ENCODE measurements at places on chromosomes 3 and 15.

DNA sequence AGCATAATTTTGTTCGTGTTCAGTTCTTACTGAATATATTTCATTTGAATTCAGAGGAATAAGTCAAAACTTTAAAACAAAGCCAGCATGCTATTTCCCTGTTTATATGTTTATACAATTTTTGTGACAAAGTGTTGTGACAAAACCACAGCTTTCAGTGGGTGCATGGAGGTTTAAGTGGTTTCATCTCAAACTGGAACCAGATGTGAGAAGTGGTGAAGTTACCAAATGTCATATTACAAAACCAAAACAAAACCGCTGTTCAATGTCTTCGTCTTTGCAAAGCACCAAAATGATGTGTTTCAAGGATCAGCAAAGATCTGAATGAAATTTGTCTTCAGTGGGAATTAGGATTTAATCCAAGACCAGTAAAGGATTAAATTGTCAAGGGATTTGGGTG lies 59.3 kb upstream of the OSTN start:
- DNase-seq: no peak

GRCh38 chr15:93719921-93720351 lies 511.4 kb upstream of the MCTP2 start:
- no peak for DNase-seq

GRCh38 chr3:49421890-49422378 lies 339 bp downstream of the AMT start:
- DNase-seq: no peak

- DNase-seq: peak; percentile 20
These were observed 455 bp upstream of the ABHD17C start for GRCh38 chr15:80694611-80695098.

DNA sequence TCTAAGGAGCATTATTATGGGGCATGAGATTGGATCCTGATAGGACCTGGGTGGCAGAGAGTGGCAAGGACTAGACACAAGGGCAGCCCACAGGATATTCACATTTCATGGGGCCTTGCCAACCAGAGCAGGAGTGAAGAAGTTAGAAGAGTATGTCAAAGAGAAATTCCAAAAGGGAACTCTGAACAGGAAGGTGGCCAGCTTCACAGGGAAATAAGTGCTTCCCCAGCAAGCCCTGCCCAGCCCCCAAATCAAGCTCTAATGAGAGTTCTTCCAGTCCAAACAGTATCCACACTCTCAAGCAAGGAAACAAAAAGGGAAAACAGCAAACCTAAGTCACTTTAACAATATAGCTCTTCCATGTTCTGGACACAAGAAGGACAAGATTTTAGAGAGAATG lies 130.2 kb upstream of the COL8A1 start:
- no peak for DNase-seq

GRCh38 chr3:66489581-66489980 lies 11.2 kb downstream of the LRIG1 start:
- DNase-seq: no peak

DNA sequence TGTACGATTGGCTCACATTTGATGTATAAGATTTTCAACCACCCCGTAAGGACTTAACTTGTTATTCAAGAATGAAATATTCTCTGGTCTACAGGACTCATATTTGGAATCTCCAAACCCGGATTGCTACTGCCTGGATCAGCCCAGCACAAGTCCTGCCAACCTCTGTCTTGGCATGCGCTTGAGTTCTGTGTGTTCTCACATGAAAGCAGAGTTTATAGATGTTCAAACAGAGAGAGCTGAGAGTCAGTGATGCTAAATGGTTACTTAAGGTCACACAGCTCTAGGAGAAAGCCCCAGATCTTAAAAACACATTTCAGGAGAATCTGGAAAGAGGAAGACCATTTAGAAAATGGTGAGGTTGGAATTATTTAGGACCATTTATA lies 268.0 kb upstream of the TBL1XR1 start:
- no peak for DNase-seq

GRCh38 chr3:140448001-140448400 lies 229.9 kb upstream of the TRIM42 start:
- no peak for DNase-seq

- DNase-seq: no peak
These were observed 55.8 kb upstream of the ZBTB38 start for GRCh38 chr3:141312354-141313092.

GRCh38 chr3:133038089-133038730 lies at the start of gene TMEM108:
Gene TMEM108, plus strand, starts transcription at chr3:133038391.
- peak; percentile 90 for DNase-seq

GRCh38 chr15:90638201-90638691 lies 78.9 kb upstream of the BLM start:
- DNase-seq: no peak

DNA sequence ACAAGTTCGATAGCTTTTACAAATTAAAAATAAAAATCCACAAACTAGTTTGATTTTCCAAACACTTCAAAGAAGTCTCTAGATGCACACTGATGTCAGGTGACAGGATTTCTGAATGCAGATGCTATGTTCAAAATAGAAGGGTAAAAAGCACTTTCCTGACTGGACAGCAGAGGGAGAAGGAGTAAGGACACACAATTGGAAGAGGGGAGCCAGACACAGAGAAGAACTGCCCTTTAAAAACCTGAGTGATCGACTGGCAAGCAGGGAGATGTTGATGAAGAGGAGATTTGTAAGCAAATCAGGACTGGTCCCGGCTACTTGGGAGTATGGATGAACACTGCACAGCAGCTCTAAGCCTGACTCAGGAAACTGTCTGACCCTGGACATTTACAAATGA lies 612.8 kb downstream of the MAGI1 start:
- no peak for DNase-seq

- DNase-seq: no peak
These were observed 5.6 kb downstream of the LINGO1 start for GRCh38 chr15:77627067-77627466.

GRCh38 chr3:183745300-183746098 lies 47.9 kb downstream of the YEATS2 start:
- no peak for DNase-seq

- DNase-seq: no peak
These were observed 12.1 kb downstream of the OSBPL10 start for GRCh38 chr3:31968927-31969418.

DNA sequence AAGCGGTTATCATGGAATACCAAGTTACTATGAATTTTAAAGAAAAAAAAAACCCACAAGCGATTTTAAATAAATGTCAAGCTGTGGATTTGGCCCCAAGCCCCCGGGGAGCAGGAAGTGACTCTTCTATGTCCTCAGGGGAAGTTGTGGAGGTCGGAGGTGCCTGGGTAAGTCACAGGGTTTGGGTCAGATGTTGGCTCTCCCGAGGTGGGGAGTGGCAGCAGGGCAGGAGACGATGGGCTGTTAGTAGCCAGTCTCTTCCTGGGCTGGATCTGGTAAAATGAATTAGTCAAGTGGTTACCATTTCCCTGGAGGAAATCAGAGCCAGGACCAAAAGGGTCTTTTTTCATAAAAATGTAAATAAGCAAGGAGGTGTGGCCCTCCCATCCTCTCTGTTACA lies 316.7 kb downstream of the TLE3 start:
- DNase-seq: no peak

GRCh38 chr3:120568598-120568997 lies 27.5 kb upstream of the NDUFB4 start:
- DNase-seq: no peak

DNA sequence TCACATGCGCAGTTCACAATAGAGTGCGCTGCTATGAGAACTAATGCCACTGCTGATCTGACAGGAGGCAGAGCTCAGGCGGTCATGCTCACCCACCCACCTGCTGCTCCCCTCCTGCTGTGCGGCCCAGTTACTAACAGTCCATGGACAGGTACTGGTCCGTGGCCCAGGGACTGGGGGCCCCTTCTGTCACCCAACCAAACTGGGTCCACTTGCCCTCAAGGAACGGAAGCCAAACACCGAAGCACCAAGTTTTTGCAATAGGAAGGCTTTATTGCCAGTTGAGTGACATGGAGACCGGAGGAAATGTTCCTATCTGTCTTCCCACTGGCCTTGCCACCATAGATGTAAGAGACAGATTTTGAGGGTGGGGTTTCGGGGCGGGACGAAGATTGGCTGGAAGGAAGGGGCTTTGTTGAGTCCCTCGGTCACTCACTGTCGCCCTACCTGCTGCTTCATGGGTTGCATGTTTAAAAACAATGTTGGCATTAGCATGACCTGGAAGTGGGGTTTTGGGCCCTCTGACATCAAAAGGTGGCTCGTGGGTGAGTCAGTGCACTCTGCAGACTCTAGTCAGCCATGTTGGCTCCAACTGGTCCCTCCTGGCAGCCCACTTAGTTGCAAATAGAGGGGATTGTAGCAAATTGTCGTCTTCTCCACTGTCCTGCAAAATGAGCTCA lies 141.0 kb downstream of the TJP1 start:
- DNase-seq: no peak

DNA sequence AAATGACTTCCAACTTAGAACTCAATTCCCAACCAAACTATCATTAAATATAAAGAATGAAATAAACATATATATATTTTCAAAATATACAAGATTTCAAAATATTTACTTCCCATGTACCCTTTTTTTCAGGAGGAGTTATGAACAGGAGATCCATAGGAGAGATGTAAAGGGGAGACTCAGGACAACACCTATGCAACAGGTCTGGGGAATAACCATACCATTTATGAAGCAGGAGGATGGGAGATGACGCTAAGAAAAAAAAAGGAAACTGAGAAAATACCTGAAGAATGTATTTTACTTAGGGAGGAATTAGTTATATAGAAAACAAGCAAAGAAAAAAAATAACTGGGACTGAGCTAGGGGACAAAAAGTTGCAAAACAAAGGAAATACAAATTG lies 23.8 kb downstream of the INTS14 start:
- no peak for DNase-seq

DNA sequence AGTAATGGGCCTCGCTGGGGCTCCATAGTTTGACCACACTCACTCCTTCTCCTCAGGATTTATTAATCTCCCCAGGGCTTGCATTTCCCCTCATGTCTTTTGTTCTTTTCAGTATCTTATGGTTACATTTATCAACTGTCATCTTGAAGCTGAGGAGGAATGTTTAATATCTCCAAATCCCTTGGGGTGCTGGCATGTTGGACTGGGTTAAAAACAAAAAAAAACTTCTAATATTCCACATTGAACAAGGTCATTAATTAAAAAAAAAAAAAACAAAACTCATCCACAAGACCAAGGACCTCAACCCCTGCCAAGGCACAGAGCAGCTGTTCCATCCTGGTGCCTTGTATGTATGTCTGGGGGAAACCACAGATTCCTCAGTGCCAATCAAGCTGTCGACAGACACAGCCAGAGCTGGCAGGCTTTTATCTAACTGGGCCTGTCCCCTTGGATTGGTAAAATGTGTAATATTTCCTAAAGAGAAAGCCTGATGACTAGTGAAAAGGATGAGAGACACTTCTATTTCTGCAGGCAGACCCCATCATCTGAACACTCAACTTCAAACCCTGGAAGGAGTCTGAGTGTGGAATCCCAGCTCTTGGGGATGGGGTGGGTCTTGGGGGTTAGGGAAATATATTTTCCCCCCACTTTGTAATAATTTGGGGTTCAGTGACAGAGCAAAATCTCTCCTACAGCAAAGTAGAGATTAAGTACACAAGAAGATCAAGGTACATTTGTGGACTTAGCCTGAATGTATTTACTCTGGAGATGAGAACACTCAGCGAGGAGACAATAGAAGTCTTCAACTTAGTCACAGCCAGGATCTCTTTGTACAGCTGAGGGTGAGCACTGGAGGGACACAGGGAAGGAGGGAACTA lies 69.1 kb downstream of the TTC23 start:
- DNase-seq: no peak

DNA sequence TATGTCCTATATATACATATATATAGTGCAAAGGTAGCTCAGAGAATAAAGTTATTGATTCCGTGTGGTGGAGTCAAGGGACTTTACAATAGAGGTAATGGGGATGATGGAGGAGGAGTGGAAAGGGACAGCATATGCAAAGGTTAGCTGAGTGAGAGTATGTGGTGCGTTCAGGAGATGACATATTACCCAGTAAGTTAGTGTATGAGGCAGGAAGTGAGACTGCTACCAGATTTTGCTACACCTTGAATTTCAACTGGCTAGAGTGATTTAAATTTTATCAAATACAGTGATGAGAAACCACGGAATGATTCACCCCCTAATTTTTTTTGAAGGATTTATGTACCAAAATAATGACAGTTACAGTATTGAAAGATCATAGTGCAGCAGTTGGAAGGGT lies 2.8 kb downstream of the ACTL6A start:
- DNase-seq: no peak

DNA sequence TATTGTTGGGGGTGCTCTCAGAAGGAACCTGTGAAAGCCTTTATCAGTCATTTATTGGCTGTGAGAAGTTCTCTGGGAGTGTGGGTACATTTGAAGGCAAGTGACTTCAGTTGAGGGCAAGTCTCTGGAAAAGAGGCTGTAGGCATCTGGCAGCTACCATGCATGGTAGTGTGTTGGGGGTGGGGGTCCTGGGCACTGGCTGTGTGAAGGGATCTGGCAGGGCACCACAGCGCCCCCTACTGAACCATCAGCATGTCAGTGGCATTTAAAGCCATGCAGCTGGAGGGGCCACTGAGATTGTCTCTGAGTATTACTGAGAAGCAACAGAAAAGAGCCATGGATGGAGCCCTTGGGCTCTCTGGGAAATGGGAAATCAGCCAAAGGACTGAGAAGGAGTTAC lies 30.6 kb downstream of the CRTAP start:
- no peak for DNase-seq

DNA sequence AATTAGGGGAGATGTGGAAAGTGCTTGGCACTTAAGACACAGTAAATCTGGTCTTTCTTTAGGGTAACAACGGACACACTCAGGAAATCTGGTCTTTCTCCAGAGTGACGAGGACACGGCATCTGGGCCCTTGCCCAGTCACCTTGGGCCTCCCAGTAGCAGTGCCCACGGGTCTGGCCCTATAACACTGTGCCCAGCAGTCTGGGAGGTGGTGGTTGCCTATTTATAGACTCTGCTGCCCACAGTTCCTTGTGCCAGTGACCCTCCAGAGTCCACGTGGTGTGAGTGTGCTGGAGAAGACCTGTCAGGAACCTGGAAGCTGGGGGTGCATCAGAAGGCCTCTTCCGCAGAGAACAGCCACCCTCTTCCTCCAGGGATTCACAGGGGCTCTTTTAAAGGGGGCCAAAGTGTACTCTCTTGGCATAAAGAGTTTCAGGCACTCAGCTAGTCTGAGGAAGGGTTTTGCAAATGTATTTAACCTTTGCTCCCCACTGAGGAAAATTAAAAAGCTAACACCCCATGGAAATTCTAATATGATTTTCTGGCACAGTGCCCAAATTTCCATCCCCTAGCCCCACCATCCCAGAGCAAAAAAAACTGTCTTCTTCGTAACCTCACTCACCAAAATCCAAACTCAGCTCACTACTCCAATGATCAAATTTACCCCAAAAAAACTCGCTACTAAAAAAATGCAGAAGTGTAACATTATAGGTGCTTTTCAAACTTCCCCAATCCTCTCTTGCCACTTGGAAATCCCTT lies 15.4 kb downstream of the WNT5A start:
- no peak for DNase-seq

All from progenitor cell of endocrine pancreas (in vitro differentiated cells).